ENCODE measurements at places on chromosomes 5 and 9.

GRCh38 chr5:107359033-107359915 is 311.5 kb downstream of the EFNA5 start:
- DNase-seq = peak; percentile 75

- no peak for DNase-seq
Measured at GRCh38 chr5:96708600-96708999, 46.4 kb downstream of the CAST start.

DNA sequence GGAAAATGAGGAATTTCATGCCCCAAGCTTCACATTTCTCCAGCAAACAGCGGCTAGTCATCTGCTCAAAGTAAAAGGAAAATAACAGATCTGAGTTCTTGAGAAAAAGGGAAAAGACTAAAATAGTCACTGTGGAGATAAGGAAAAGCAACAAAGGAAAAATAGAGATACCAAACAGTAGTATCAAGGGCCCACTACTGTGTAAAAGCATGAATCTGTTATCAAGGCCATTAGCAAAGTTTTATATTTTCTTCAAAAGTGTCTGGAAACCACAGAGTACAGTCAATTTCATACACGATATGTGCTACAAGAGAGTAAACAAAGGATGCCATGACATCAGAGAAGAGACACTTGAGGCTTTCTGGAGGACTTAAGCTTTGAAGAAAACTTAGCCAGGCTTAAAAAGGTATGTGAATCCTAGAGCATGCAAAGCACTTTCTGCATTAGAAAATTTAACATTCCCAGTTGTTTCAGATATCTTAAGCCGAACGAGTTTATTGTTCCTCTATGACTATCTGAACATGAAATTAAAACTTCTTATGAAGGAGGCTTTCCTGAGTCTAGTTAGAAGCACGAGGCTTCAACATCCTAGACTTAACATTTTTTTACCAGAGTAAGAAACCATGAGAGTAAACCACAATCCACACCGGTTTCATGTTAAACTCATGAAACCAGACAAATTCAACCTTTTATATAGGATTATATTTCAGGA is 1.2 kb downstream of the TTC33 start:
- peak; percentile 23 for DNase-seq

DNA sequence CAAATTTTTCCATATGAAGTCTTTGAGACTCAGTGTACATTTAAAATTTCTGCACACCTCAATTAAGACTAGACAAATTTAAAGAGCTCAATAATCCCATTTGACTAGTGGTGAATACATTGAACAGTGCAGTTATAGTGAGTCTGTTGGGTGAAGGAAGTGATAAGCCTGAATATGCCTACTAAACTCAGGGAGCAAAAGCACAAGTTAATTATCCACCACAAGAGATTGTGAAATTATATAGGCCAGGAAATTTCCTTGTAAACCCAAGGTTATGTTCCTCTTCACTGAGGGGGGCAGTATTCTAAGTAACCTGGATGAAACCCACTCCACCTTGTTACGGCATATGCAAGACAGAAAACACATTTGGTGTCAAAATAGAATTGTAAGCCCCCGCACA is 612.9 kb upstream of the DAB2 start:
- DNase-seq = no peak

- DNase-seq = no peak
Measured at GRCh38 chr9:24487946-24488345, 57.8 kb downstream of the IZUMO3 start.

DNA sequence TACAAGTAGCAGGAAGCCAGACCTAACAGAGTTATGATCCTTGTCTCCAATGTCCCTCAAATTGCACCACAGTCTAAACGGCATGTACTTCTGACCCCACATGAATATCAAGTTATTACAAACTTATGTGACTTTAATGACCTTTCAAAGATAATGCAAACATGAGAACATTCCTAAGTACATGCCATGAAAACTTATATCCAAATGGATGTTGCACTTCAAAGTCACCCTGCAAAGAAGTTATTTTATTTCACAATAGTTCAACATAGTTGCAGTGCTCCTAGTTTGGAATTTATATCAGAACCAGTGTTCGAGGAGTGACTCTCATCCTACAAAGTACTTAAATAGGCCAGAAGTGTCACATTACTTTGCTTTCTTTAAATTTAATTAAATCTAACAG is 41.2 kb upstream of the ITGA1 start:
- peak; percentile 74 for DNase-seq

DNA sequence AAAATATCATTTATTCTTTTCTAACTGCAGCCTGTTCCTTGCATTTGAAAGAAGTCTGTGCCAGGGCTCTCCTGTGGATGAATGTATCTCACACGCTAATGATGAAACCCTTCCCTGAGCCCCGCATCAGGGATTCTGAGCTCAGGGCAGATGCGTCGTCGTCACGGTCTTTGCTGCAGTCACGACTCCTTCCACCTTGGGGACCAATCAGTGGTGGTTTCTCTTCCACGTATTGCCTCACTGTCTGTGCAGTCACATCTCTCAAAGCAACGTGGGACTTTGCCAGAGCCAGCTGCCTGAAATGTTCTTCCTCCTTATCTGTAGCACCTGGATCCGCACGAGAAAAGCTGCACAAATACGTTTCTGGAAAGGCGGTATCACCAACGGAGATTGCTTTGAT is 13.9 kb upstream of the UBE2QL1 start:
- DNase-seq = no peak

GRCh38 chr5:52956014-52956413 is 33.1 kb upstream of the ITGA2 start:
- no peak for DNase-seq

- no peak for DNase-seq
Measured at GRCh38 chr5:5719292-5719691, 296.8 kb downstream of the ICE1 start.

DNA sequence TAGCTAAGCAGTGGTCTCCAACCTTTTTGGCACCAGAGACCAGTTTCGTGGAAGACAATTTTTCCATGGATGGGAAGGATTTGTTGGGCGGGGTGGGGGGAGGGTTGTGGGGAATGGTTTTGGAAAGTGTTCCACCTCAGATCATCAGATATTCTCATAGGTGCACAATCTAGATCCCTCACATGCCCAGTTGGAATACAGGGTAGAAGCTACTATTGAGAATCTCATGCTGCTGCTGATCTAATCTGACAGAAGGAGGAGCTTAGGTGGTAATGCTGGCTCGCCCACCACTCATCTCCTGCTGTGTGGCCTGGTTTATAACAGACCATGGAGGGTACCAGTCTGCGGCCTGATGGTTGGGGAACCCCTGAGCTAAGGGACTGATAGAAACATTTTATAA is 662.7 kb upstream of the RGMB start:
- no peak for DNase-seq

GRCh38 chr5:471750-472058 is 28.7 kb downstream of the EXOC3 start:
- no peak for DNase-seq
